ENCODE measurements at places on chromosomes 3 and 15.

GRCh38 chr3:42019144-42019952 is 57.4 kb upstream of the ULK4 start:
- no peak for DNase-seq

- no peak for DNase-seq
Observed at GRCh38 chr3:197728487-197728886, 8.2 kb downstream of the RUBCN start.

DNA sequence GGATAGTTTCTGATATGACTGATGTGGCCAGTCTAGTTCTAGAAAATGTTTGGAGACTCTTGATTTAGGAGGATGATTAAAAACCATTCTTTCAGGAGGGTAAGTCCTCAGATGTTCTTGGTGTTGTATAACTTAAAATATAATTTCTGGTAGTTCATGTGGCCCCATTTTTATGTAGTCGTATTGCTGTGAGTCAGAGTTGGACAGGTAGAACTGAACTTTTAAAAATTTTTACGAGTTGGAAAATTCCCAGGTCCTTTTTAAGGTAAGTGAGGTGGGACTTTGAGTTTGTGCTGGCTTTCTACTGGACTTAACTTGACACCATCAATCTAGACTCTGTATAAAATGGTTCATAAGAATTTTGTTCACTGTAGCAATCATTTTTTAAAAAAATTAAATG is 92.3 kb downstream of the TCF12 start:
- no peak for DNase-seq

- DNase-seq, result no peak
Observed at GRCh38 chr15:56077081-56077480, 83.7 kb upstream of the NEDD4 start.

GRCh38 chr3:23442598-23443383 is 239.7 kb downstream of the UBE2E2 start:
- no peak for DNase-seq

GRCh38 chr3:123054109-123054778 is 12.6 kb upstream of the PDIA5 start:
- peak; percentile 17 for DNase-seq

DNA sequence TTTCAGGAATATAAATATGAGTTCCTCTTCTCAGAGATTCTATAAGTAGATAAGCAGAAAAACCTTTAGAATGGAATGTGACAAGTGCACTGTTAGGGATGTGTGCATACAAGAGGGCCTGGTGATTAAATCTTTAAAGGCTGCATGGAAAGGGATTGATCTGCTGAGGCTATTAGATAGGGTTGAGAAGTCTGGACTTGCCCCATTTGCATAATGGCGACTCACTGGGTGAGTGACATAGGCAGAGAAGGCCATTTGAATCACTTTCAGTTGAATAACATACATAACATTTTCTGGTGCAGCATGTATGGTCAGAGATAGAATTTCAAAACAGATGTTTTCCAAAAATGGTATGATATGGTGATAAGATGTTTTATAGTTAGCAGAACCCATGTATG is 156.9 kb downstream of the ZNF621 start:
- no peak for DNase-seq

- DNase-seq, result no peak
Observed at GRCh38 chr3:136920904-136921611, 36.7 kb upstream of the IL20RB start.

- no peak for DNase-seq
Observed at GRCh38 chr3:145578471-145578870, 582.5 kb downstream of the PLOD2 start.

GRCh38 chr15:91424001-91424400 is 323.9 kb downstream of the SV2B start:
- no peak for DNase-seq

DNA sequence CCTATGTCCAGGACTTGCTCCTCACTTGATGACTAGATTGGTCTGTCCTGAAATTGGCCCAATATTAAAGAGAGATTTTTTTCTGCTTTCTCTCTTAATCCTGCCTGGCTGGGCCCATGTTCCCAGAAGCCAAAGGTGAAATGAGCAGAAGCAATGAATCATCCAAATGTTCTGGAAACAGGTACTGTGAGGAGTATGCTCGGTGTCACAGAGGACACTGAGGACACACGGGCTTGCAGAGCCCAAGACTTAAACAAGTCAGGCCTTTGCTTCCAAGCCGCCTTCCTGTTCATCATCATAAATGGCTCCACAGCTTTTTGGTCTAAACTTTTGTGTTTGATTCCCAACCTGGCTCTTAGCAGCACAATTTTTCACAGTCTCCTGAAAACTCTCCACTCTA is 31.4 kb downstream of the EIF3J start:
- no peak for DNase-seq

DNA sequence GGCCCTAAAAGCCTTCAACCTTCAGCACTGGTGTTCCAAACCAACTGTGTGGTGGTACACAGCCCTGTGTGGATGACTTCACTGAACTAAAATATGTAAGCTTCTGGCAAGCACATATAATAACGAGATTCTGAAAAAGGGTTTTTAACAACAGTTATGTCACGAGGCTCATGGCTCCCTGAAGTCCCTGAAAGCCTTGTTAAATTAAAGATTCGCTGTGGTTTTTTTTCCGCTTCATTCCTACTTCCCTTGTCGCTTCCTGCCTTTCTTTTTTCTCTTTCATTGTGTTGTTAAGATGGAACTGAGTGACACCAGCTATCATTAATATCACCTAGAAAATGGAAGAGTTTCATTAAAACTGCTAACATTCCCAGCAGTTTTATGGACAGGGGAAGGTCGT is 3.5 kb downstream of the RORA start:
- no peak for DNase-seq

GRCh38 chr3:4504340-4505261 is 11.5 kb downstream of the ITPR1 start:
- DNase-seq, result no peak

DNA sequence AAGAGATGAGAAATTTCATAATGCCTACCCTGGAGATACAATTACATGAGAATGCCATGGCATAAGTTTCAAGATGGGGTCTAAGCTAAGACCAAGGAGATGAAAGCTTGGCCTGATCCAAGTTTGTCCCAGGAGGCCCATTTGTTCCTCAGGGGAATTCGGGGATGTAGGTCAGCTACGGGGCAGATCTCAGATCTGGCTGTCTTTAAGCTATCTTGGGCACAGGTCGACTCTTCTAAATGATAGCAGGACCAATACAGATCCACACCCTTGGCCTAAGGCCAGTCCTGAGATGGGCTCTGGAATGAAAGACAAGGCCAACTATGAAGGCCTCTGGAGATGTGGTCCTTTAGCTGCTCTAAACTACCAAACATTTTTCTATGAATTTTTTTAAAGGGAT is 16.6 kb downstream of the ABI3BP start:
- no peak for DNase-seq

DNA sequence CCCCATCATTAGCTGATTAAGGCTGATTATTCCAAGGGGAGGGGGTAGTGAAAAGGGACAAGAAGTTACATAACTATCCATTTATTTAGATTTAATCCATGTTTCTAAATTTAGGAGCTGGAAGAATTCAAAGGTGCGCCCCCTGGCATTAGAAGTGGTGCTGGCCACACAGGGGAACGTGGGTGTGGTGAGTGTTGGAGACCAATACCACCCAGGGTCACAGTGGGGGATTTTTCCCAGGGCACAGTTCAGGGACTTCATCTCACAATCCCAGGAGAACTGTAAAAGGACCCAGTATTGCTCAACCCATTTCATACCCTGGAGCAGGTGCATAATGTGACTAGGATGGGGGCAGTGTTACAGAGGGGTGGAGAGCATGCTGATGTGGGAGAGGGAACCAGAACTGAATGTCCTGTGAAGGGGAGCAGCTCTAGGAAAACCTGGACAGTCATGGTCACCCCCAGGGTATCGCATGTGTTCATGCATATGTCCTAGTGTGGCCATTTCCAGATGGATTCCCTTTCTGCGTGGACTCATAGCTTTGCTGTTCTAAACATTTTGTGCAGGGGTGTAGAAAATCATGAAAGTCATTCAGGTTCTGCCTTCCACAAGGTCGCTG is 110.3 kb downstream of the LSM3 start:
- DNase-seq, result no peak

GRCh38 chr3:171126478-171127209 is 100.1 kb upstream of the SLC2A2 start:
- DNase-seq, result no peak

- DNase-seq, result no peak
Observed at GRCh38 chr15:48555241-48555881, 90.1 kb downstream of the FBN1 start.

GRCh38 chr3:189058071-189058470 is 113.7 kb upstream of the TPRG1 start:
- no peak for DNase-seq

GRCh38 chr3:101861789-101862415 is 12.6 kb downstream of the NFKBIZ start:
- DNase-seq, result no peak

GRCh38 chr15:98861188-98861587 is 146.4 kb downstream of the PGPEP1L start:
- no peak for DNase-seq

DNA sequence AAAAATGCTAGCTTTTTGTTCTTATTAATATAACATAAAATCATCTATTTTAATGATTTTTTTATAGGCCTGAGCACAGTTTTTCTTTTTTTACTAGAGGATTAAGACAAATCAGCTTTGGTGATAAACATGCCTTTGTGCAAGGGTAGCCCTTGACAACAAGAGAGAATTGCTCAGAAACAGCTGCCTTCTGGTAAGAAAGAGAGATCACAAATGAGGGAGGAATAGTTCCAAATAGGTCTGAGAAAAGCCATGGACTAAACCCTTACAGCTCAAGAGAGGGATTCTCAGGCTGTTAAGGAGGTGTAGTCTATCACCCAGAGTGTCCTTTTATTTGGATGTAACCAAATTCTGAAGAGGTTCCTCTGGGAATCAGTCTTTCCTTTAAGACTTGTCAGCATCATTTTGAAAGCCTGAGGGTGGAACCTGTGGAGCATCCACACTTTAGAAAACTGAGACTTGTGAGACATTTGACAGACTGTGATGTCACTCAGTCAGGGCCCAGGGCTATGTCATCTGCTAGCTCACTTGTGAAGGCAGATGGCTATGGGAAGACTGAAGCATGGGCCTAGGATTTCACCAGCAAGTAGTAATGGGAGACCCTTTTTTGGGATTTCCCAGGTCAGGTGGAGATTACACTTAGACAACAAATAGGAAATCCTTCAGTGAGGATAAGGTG is 102.9 kb upstream of the KCNAB1 start:
- no peak for DNase-seq

DNA sequence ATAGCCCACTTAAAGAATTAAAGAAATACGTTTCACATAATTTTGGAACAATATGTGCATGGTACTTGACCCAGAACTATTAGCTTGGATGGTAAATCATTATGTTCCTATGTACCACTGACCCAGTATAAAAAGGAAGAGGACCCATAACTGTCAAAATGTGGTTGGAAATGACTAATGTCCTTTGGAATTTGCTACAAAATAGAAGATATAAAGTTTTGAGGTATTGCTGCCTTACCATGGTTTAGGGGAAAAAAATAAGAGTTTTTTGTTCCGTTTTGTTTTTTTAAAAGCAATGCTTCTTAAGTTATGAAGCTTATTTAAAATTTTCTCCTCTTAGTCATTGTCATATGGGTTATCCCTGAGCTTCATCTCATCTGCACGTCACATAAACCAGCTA is 15.8 kb upstream of the TFDP2 start:
- no peak for DNase-seq

DNA sequence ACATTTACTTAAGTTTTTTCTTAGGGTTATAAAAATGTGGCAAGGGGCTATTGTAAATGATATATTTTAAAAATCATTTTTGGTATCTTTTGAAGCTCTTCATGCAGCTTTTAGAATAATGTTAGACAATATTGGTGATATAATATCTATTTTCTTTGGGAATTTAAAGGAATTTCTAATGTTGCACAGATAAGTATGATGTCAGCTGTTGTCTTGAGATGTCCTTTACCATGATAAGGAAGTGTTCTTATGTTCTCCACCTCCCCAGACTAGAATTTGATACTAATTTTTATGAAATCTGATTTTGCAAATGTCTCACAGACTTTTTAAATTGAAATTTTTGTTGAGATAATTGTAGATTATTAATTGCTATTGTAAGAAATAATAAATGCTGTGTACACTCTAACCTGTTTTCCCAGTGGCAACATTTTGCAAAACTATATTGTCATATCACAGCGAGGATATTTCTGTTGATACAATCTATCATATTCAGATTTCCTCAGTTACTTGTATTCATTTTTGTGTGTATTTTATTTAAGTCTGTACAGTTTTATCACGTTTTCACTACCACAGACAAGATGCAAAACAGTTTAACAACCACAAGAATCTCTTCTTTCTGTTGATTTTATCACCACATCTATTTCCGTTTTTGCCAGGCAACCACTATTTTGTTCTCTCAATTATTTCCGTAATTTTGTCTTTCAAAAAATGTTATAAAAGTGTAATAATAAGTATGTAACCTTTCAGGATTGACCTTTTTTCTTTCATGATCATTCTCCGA is 55.4 kb downstream of the SPRED1 start:
- no peak for DNase-seq

- DNase-seq, result no peak
Observed at GRCh38 chr15:81809543-81809942, 236.3 kb downstream of the MEX3B start.

DNA sequence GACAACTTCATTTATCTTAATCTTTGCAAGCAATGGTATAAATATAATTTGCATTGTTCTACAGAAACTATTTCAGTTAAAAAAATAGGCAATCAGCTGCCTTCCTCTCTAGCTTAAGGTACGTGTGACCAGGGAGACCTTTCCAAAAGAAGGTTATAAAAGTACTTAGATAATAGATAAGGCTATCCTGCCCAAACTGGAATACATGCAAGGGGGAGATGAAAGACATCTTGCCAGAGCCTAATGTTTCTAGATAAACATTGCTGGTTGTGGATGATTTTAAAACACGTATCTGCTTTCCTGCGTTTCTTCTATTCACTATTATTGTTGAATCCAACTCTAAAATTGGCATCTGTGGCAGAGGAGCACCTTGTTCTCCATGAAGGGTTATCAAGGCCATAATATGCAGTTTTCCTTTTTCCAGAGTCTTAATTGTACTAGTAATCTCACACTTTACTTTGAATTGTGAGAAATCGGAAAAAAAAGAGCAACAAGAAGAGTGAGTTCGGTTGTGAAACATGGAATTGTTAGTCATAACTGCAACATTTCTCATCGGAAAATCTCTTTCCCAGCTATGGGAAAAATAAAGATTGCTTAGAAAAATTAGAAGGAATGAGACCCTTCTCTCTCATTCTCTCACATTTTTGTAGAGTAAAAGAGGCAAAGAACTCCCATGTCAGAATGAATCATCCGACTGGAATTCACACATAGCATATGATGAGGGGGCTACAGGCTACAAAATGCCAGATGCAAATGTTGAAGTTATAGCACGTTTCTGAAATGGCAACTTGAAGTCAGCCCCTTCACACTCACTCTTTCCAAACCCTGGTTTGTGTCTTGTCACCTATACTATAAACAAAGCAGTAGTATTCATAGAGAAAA is 936.1 kb upstream of the NR2F2 start:
- DNase-seq, result no peak

GRCh38 chr3:168585544-168585943 is 489.8 kb upstream of the GOLIM4 start:
- no peak for DNase-seq

GRCh38 chr3:52436500-52437149 is 8.3 kb downstream of the SEMA3G start:
- DNase-seq, result no peak
